ENCODE measurements at places on chromosomes 7 and 10. TPM values are rescaled to one million over a fixed set of nuclear protein-coding genes. Genes with fewer than 3 reads are reported as not detected.

Gene PON3
- polyA plus RNA-seq, result 28.0 TPM

Gene LMBR1
- 20.1 TPM for polyA plus RNA-seq

Gene OR13A1
- not detected for polyA plus RNA-seq

Gene ZPBP
- polyA plus RNA-seq, result 0.03 TPM

Gene ACSM6
- not detected for polyA plus RNA-seq

Gene DNTT
- polyA plus RNA-seq, result not detected

Gene CFAP43
- polyA plus RNA-seq, result 8.4 TPM

Measured in lung (tissue), 17 donors.